ENCODE measurements at places on chromosomes 4 and X.
A peak's percentile ranks its signal among the peaks of the same experiment; 100 is the strongest.

DNA sequence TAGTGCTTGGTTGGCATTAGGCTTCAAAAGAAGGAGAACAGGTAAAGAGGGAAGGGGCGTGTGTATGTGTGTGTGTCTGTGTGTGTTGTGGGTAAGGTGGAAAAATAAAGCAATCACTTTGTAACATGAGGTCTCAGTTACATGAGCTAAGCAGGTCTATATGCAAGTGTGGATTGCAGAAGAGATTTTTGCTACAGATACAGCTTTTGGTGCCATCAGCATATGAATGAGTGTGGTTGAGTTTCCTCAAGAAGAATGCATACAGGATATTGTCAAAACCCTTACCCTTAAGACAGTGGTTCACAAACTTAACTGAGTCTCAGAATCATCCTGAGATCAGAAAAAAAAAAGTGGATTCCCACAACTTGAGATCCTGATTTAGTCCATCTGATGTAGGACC is 220.5 kb upstream of the HTR2C start:
- no peak for DNase-seq

DNA sequence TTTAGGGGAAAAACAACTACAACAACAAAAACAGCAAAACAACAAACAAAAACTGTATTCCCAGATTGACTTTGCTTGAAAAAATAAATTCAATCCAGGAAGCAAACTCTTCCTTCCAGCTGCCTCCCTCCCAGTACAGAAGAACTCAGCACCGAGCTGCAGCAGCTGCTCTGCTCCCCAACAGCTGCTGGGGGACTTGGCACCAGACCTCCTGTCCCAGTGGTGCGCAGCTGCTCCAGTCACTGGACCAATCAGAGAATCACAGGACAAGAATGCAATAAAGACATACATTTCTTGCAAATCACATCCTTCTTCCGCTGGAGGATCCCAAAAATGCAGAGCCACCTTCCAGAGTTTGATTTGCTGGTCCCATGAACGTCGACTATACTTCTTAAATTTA is 11.8 kb upstream of the FAM53A start:
- DNase-seq = no peak

DNA sequence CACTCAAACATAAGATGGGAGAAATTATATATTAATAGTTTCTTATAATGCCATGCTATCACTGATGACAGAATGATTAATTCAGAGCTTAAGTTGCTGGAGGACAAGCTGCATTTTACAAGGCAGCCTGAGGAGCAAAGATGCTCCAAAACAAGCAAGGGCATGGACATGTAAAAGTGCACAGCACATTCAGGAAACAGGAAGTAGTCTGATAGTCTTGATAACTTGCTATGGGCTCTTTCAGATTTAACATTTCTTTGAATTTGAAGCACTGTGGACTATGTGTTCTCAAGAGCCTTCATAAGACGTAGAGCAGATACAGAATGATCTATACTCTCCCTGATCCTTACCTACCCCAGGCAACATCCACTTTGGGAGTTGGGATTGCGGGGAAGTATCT is 50.0 kb downstream of the AMMECR1 start:
- no peak for DNase-seq

DNA sequence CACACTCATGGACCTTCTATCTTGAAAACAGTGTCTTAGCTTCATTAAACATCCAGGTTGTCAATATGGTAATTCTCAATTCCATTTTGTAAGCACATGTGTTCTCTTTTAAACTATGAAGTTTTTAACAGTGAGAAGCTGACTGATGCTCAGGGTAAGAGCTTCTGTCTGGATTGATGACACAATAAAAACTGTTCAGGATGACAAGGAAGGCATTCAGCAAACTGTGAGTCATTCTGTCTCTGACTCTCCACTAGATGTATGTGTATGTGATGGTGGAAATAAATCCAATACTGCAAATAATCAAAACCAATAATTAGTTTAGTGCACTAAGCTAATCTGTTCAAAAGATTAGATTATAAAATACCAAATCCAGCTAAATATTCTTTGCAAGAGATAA is 115.3 kb upstream of the ARX start:
- no peak for DNase-seq

GRCh38 chrX:86078650-86079049 is 31.3 kb upstream of the CHM start:
- DNase-seq = no peak

GRCh38 chrX:132216806-132217202 is 2.4 kb downstream of the RAP2C start:
- no peak for DNase-seq

- no peak for DNase-seq
These were observed 126.0 kb upstream of the RBPJ start for GRCh38 chr4:26194764-26195163.

DNA sequence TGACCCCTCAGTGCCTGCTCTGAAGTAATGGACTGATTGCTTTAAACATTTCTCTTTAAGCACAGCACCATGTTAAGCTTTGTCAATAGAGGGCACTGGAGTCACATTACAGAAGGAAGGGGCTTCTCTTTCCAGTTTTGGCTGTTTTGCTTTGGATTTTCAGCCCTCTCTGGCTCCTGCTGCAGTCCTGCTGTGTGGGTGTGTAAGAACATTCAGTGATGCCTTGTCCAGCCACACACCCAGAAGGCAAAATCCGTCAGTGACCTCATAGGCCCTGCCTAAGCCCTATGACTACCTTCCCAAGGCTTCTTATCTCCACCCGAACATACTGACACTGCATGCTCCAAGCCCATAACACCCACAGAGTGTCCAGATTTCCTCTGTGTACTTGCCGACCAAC is 215.3 kb upstream of the CTSO start:
- peak; percentile 4 for DNase-seq

DNA sequence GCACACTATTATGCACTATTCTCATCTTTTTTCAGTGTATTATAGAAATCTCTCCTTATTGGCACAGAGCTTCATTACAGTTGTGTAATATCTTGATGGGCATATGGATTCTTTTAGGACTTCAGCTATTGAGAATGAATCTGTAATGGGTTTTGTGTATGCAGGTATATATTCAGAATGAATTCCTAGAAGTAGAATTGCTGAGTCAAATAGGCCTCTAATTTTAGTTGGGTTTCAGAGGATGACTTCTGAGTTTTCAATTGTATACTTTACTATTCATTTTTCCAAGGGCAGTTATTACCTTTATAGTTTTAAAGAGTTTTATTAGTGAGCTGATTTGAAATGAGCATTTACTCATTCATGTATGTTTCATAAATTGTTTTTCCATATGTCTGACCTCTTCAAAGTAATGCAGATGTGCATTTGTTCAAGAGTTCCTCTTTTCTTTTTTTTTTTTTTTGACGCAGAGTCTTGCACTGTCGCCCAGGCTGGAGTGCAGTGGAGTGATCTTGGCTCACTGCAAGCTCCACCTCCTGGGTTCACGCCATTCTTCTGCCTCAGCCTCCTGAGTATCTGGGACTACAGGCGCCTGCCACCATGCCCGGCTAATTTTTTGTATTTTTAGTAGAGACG is 19.5 kb downstream of the CASP6 start:
- no peak for DNase-seq

GRCh38 chr4:138953961-138954371 is 61.6 kb upstream of the NOCT start:
- DNase-seq = no peak

- DNase-seq = no peak
These were observed 82.4 kb downstream of the HTRA3 start for GRCh38 chr4:8351931-8352367.

- no peak for DNase-seq
These were observed 31.8 kb downstream of the USP53 start for GRCh38 chr4:119244344-119244743.

DNA sequence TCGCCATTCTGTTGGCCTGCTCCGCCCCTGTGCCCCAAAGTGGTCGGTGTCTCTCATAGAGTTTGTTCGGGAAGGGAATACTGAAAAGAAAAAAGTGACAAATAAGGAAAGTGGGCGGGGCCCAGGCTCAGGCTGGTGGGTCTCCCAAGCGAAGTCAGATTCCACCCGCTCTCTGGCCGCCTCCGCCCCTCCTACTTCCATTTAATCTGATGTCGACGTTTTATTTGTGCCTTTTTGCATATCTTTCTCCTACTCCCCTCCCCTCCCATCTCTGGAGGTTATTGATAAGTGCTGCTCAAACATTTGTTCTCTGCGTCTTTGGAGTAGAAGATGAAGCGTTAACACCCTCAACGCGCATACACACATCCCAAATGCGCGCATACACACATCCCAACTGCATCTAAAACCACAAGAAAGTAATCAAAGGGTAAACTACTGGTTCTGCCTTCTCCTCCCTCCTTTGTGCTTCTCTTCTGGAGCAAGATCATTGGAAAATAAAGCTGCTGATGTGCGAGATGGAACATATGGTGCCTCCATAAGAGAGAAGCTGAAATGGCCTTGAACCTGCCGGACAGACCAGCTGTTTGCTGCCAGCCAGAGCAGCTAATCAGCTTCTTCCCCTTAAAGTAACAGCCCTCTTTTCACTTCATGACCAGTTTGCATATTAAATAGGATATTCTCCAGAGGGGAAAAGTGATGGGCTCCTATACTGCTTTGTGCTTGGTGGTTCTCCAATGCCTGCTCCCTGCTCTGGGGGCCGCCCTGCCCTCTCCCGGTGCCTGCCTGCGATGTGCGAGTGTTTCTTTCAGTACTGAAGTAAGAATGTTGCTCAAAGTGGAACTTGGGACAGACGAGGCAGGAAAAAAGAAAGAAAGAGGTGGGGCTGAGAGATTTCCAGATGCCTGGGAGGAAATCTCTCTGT is 3.1 kb downstream of the MAMLD1 start:
- DNase-seq = no peak

DNA sequence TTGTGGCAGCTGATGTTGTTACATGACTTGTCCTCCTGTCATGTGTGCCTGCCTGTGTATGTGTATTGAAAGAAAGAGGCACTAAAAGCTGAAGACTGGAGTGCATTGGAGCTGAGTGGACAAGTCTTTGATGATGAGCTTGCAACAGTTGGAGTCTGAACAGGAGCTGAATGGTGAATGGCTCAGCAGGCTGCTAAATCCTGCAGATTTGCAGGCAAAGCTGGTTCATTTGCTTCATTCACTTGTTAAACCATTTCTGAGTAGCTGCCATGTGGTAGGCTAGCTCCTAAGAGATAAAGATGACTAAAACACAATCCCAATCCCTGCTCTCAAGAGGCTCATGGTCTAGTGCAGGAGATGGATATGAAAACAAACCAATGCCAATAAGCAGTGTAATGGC is 217.3 kb downstream of the CHRDL1 start:
- DNase-seq = no peak

DNA sequence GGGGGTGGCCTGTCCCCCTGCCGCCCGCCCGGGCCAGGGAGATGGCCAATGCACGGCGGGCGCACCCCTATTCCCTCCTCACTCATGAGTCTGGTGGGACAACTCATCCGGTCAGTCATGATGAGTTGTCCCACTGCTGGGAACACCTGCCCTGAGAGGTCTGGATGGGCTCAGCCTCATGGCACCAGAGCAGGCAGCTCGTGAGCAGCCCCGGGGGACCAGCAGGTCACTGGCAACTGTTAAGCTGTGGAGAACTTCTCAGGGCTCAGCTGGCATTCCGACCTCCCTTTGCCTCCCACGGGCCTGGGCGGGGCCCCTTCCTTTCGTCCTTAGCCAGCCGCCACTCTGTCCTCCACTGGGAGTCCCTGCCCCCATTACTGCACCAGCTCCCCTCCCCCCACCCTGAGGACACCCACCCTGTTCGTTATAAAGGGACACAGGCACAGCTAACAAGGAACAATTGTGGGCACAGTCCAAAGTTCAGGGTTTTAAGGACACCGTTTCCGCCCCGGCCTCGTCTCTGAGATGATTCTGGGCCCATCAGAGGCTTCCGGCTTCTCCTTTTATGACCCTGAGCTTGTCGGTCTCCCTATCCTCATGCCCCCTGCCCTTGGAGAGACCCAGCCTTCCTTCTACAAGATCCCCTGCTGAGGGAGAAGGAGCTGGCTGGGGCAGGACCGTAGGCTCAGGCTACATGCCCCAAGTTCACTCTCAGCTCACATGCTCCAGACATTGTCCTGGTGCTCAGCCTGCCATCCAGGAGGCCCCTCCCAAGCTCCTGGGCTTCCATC is 14.6 kb upstream of the KIAA0232 start:
- no peak for DNase-seq

DNA sequence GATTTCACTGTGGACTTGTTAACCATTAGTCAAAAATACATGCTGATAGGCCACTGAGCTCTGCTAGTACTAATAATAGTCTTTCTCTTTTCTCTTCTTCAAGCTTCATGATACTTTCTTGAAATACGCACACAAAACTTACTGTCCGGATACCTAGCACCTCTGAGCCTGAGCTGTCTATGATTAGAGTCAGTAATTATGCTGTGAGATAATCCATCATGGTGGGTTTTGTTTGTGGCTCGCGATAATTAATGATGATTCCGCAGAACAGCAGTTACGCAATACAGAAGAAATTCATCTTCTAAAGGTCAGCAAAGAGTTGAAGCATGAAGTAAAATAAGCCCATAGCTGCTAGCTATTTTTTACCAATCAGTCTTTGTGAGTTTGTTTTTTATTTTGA is 511.5 kb upstream of the GALNT7 start:
- DNase-seq = no peak

DNA sequence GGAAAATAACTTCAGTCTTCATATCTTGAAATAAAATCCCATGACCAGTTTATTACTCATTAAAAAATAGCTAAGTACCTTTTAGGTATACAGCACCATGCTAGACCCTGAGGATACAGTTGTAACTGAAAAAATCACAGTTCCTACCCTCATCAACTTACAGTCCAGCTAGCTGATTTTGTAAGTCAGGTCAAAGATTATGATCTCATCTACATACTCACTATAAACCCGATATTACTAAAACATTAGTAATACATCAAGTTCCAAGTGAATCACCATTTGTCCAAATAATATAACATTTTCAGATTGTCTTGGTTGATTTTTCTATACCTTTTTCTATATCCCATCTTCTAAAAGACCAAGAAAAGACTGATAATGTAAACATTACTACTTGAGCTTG is 333.9 kb downstream of the INPP4B start:
- DNase-seq = no peak

DNA sequence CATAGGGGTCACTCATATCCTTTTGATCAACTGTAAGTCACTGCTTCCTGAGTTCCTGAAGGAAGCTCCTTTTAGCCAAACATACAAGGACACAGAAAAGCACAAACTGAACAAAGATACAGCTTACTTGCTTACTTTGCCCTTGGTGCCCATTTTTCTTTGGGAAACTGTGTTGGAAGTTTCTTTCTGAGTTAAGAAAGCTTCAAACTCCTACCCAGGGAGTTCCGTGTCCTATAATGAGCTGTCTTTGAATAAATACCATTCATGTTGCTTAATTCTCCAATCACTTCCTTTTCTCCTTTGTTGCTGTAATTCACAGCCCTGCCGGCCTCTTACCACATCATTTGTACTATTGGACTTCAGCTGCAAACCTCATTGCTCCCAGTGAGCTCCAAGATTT is at the start of gene ADH4:
Gene ADH4 (minus strand): TSS at position 228 of the 400 bp plus-strand sequence. CDS start 75 bp downstream, at position 153.
- DNase-seq = no peak

- DNase-seq = no peak
These were observed 56.6 kb downstream of the TLL1 start for GRCh38 chr4:165929662-165930061.

GRCh38 chr4:186037692-186038658 is 31.0 kb upstream of the TLR3 start:
- DNase-seq = peak; percentile 0

GRCh38 chr4:119165767-119166166 is 30.1 kb downstream of the MYOZ2 start:
- DNase-seq = no peak

- no peak for DNase-seq
These were observed 53.9 kb upstream of the KIAA1210 start for GRCh38 chrX:119181491-119181890.
